BJ (cell line): ENCODE measurements at places on chromosomes 4 and X. TPM values are rescaled to one million over a fixed set of nuclear protein-coding genes. Genes with fewer than 3 reads are reported as not detected.

The TMPRSS11B gene
- not detected in 2 replicates for polyA plus RNA-seq

The MEPE gene
- not detected in 2 replicates for polyA plus RNA-seq

DNA sequence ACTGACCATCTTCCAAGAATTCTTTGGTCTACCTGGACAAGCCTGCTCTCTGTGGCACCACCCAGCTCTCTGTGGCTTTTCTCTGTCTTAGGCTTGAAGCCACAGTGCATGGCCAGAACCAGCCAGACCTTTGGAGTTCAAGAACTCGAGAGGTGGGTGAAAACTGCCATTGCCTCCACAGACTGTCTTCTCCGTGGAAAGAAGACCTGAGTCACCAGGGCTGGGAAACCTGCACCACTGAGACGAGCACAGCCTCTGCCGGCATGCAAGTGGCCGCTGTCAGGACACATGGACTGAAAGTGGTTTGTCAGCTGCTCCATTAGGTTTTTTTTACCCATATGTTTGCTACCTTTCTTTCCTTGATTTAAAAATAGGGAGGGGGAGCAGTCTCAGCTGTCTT is 74.5 kb downstream of the MGST2 start:
- no peak for DNase-seq

The LIN54 gene
- 14.7 and 18.8 TPM in 2 replicates for polyA plus RNA-seq

The GNRHR gene
- not detected in 2 replicates for polyA plus RNA-seq

DNA sequence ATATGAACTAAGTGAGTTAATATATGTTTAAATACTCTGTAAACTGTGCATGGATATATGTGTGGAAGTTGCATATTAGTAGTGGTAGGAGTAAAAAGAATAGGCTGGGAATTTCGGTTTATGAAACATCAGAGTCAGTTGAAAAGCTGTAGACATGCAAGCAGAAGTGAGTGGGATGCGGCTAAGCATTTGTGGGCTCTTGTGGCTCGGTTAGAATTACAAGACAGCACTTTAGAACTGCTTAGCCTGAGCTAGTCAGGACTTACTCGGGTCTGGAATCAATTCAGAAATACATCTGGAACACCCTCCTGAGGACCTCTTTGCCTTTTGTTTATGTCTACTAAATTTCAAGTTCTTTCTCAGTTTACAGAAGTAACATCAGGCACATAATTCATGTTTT is 93.6 kb downstream of the AFF2 start:
- DNase-seq: no peak

DNA sequence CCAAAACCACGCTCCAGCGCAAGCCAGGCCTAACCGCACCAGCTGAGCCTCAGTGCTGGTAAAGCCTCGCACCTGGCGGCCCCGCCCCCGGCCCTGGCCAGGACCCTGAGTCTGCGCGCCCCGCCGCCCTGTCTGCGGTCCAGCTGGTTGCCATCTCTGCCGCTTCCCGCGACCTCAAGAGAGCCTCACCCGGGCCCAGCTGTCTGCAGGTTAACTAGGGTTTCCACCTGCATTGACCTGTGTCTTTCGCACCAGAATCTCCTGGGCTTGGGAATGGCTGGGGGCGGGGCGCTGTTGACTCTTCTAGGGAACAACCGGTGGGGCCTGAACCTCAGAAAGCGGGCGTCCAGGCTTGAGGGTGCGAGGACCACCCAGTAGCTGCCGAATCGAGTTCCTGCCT is 207.7 kb upstream of the PRPS2 start:
- no peak for DNase-seq

- DNase-seq: no peak
Measured at GRCh38 chrX:32116047-32116446, 1044.2 kb upstream of the FTHL17 start.

- DNase-seq: no peak
Measured at GRCh38 chr4:35167385-35167784, 1076.9 kb downstream of the ARAP2 start.

GRCh38 chrX:44514272-44514671 is 28.4 kb downstream of the FUNDC1 start:
- DNase-seq: no peak

DNA sequence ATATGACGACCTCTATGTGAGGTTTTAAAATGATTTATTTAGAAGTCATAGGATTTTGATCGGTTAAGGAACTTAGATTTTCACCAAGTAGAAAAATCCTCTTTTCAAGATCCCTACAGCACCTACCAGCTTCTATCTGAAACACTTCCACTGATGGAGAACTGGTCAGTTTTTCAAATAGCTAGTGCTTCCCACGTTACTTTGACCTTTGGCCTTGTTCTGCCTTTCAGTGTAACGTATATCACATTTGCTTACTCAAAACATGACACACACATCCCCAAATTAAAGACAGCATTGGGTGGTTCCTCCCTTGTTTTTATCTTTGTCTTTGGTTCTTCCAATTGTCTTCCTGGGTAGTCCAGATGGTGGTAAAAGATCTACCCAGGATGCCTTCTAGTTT is 6.6 kb downstream of the LNX1 start:
- DNase-seq: no peak

DNA sequence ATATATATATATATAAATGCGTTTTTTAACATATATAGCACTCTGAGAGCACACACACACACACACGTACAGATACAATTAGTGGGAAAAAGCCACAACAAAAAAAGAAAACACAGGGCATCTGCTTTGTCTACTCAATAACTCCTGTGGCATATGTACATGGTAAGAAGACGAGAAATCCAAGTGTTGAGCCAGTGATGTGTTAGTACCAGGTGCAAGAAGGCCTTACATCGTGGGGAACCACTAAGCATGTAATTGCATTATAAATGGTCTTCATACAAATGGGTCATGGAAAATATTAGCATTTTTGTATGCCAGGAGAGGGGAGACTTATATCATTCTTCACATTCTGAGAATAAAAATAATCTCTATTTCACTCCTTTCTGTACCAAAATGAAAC is 62.7 kb upstream of the FAM47B start:
- no peak for DNase-seq

DNA sequence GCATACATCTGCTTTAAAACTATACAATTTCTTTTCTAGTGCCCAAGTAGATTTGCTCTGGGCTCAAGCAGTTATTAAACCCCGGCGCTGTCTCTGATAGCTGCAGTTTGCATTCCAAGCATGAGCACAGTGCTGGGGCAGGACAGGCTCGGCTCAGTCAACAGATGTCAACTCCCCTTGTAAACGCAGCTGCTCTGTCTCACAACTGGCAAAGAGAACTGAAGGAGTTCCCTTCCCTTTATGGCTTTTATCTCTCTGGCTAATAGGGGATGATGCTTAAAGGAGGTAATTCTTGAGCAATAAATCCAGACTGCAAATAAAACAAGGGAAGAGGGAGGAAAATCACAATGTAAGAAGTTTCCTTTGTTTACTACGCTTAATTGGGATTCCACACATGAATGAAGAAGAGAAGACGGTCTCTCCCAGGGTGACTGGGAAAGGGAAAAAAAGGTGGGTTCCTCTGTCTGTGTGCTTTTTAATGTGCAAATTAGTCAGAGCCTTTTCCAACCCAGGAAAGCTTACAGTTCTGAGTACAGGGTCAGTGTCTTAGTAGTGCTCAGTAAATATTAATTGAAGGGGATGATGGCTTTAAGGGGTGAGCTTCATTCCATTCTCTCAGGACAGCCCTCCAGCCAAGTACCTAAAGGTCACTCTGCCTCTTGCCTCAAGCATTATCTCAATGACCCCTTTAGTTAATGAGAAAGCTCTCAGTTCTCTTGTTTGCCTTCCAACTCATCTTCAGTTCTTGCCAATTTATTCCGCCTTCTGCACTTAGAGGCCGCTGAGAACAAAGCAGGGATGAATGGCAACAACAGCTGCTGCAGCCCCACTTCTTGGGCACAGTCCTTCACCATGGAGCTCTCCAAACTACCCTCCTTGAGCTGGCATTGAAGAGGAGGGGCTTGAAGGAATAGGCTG is 155.7 kb upstream of the JADE1 start:
- DNase-seq: no peak

DNA sequence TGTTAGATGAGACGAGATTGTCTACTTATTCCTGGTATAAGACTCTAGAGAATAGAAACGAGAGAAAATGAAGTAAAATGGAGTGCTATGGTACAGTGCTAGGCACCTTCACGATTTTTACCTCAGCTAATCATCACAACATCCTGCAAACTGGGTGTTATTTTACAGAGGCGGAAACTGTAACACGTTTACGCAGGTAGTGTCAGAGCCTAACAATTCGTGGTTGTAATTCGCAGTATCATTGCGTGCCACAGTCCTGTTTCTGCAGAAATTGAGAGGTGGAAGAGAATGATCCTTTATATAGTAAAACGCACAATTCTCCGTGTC is 383 bp upstream of the TBC1D19 start:
- DNase-seq: no peak

DNA sequence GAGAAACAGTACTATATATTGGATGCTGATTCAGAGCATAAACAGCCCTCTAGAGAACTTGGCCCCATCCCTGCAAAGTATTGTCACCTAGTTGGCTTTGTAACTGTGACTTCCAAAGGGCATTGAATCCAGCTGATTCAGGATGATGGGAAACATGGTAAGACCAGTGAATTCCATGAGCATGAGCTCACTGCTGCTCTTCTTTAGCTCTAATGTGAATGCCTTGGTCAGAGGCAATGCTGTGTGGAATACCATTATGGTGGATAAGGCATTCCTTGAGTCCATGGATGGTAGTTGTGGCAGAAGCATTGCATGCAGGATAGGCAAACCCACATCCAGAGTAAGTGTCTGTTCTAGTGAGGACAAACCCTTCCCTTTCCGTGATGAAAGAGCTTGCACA is 365.6 kb upstream of the EDA2R start:
- DNase-seq: no peak

The FGF13 gene
- not detected in 2 replicates for polyA plus RNA-seq

The CABS1 gene
- polyA plus RNA-seq: not detected in 2 replicates

The PRSS12 gene
- polyA plus RNA-seq: 108 and 139 TPM in 2 replicates

The FAM199X gene
- polyA plus RNA-seq: 2.5 and 5.3 TPM in 2 replicates

- DNase-seq: no peak
Measured at GRCh38 chr4:73612032-73612431, 8.2 kb downstream of the RASSF6 start.

GRCh38 chrX:100750883-100751282 is 19.0 kb upstream of the SYTL4 start:
- no peak for DNase-seq

- no peak for DNase-seq
Measured at GRCh38 chr4:124955476-124955875, 242.9 kb upstream of the ANKRD50 start.

The PAGE5 gene
- not detected in 2 replicates for polyA plus RNA-seq

- DNase-seq: peak; percentile 74
Measured at GRCh38 chrX:39755143-39756032, 342.4 kb downstream of the BCOR start.

The RAB41 gene
- not detected in 2 replicates for polyA plus RNA-seq

GRCh38 chr4:157779081-157779480 is 393.7 kb downstream of the GASK1B start:
- no peak for DNase-seq
